ENCODE measurements at places on chromosomes 5 and 9. TPM values are rescaled to one million over a fixed set of nuclear protein-coding genes. Genes with fewer than 3 reads are reported as not detected.

DNA sequence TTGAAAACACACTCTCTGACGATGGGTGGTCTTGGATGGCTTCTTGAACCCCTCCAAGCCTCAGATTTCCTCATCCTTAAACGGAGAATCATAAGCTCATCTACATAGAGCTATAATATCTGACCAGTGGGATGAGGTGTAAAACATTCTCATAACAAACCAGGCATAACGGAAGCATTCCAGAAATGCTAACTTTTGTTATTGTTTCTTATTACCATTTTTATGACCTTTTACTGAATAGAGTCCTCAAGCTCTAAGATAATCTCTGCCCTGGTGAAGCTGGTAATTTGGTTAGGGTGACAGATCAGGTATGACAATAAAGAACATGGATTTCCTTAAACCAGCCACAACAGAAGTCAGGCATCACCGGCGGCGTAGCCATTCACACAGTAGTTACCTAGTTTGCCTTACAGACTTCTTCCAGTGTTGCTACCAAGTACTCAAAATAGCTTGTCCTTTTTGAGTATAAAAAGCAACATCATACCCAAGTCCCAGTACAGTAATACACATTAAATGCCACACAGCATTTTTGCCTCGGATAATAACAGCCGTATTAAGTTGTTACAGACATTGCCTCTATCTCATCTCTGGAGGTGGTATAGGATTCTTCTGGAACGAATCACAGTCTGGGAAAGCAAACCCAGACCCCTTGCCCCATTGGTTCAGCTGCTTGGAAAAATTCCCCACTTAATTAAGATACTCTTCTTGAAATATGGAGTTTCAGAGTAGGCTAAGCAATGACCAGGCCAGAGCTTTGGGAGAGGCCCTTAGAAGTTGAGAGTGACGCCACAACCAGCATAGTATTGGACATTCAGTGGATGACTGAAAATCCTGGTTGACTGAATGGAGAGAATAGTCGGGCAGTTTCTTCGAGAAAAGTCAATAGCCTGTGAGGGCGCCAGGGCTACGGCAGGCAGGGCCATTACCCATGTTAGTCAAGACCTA lies 252.5 kb downstream of the SLIT3 start:
- no peak for DNase-seq

DNA sequence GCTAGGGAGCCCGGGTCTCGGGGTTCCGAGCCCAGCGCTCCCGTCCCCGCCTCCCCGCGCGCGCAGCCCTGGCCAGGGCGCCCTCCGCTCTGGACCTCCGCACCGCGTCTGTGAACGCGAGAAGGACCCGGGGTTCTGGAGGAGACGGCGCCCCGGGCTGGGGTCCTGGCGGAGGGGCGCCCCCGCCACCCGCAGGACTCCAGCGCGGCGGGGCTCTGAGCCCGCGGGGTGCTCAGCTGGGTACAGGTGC lies 431 bp downstream of the TMOD1 start:
- peak; percentile 18 for DNase-seq

GRCh38 chr5:60210810-60211209 lies 317.3 kb upstream of the PDE4D start:
- DNase-seq = no peak

DNA sequence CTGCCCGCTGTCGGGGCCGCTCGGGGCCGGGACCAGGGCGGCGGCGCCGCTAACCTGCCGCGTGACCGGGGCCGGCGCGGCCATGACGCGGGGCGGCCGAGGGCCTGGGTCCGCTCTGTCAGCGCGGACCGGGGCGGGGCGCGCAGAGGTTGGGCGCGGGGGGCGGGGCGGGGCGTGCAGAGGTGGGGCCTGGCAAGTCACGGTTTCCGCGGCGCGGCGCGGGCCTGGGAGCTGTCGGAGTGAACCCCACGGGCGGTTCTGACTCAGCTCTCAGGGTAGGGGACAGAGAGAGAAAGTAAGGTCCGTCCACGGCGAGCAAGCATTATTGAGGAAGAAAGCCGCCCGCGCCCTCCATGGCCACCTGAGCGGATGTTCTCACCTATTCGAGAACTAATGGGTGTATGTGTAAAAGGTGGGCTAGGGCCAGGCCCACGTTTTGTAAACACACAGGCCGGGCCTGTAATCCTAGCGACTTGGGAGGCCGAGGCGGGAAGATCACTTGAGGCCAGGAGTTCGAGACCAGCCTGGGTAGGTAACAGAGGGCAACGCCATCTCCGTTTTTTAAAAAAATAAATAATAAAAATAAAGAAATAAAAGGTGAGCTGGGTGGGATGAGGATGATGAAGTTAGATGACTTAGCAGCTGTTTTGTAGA lies at the start of gene PRXL2C:
Gene PRXL2C (minus strand): TSS at position 120 of the 654 bp plus-strand sequence. CDS start 36 bp downstream, at position 84.
- no peak for DNase-seq

- no peak for DNase-seq
Measured at GRCh38 chr5:73917433-73917832, 291.4 kb downstream of the ARHGEF28 start.

- no peak for DNase-seq
Measured at GRCh38 chr9:20271096-20271495, 351.2 kb downstream of the MLLT3 start.

GRCh38 chr5:52989781-52990527 lies 802 bp downstream of the ITGA2 start:
- peak; percentile 30 for DNase-seq

- DNase-seq = no peak
Measured at GRCh38 chr5:133405275-133406034, 206.9 kb downstream of the FSTL4 start.

- no peak for DNase-seq
Measured at GRCh38 chr5:103793595-103794182, 231.1 kb upstream of the NUDT12 start.

DNA sequence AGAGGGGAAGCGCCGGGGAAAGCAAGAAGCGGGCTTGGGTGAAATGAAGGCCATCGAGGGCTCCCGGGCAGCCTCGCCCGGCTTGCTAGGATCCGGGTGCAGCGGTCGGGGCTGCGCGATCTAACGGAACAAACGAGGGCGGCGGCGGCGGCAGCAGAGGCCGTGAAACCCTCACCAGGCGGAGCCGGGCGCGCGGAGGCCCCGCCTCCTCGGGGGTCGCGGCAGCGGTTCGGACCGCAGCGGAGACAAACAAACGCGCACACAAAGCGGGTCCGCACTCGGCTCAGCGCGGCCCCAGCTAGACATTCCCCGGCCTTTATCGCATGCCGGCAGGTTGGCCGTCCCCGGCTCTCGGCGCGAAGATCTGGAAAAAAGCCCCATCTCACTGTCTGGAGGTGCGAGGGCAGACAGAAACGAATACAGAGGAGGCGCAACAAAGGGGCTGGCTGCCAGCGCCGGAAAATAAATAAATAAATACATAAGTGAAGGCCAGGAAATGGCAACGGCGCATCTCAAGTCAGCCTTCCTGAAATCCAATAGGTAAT lies 10.5 kb upstream of the TRIM36 start:
- DNase-seq = peak; percentile 30

DNA sequence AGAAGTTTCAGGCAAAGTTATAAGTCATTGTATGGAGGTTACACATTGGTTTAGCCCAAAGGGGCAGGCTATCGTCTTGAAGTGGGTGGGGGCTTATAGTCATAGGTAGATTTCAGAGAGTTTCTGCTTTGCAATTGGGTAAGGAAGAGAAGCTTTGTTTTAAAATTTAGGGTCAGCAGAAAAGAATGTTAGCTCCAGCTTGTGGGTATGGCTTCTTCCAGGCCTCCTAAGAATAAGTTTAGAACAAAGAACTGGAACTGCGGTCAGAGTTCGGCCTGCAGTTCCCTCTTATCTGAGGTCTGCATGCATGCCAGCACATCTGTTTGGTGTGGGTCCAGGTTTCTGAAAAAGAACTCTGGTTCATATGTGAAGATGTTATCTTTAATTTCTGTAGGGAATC lies 96.1 kb downstream of the CYFIP2 start:
- no peak for DNase-seq

PDGFRB gene
- 1.2 TPM for total RNA-seq

CEP72 gene
- 24.8 TPM for total RNA-seq

ZNF366 gene
- not detected for total RNA-seq

OR1J2 gene
- not detected for total RNA-seq

All from progenitor cell of endocrine pancreas (in vitro differentiated cells).